T-helper 17 cell (primary cell): ENCODE measurements at places on chromosomes 4 and X.

DNA sequence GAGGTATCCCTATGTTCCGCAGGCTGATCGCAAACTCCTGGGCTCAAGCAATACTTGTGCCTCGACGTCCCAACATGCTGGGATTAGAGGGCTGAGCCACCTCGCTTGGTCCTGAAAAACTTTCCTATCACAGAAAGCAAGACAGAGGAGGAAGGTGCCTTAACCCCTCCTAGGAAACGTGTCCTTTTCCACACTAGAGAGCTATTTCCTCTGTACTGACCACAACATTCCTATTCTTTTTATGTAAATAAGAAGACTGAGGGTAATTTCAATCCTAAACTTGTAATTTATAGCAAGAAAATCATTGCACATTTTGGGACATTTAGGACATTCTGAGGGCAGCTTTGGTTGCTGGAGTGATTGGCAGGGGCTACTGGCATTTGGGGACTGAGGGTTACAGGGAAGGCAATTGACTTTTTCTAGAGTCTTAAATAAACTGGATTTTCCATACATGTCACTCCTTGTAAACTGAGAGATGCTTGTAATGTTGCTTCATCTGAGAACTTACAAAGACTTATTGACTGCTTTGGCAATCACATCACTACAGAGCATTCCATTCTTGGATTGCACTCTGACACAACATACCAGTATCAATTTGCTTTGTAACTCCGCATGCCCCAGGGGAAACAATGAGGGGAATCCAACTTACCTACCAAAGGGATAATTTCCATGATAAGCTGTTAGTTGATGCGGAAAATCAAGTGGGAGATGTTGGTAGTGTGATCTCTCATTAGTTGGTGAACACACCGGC, 15.6 kb downstream of the XAGE3 start:
- no peak for DNase-seq

DNA sequence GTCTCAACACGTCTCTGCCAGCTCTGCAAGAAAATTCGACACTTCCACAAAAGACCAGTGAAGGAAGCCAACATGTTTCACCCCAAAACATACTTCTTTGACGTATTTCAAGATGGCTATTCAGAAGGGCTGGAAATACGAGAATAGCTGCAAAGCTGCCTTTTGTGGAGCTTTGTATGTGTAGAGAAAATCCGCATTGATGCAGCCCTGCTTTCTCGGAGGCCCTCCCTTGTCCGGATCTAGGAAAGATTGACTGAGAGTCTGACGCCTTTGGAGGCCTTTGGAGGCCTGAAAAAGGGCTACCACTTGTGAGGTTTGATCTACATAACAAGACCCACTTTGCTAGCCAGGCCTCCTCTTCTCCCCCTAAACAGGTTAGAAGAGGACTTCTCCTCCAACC, 12.2 kb downstream of the SAT1 start:
- no peak for DNase-seq

- DNase-seq = no peak
Observed at GRCh38 chr4:184722798-184723197, 11.1 kb downstream of the CENPU start.

GRCh38 chr4:5124876-5125275, 73.6 kb downstream of the STK32B start:
- DNase-seq = no peak

DNA sequence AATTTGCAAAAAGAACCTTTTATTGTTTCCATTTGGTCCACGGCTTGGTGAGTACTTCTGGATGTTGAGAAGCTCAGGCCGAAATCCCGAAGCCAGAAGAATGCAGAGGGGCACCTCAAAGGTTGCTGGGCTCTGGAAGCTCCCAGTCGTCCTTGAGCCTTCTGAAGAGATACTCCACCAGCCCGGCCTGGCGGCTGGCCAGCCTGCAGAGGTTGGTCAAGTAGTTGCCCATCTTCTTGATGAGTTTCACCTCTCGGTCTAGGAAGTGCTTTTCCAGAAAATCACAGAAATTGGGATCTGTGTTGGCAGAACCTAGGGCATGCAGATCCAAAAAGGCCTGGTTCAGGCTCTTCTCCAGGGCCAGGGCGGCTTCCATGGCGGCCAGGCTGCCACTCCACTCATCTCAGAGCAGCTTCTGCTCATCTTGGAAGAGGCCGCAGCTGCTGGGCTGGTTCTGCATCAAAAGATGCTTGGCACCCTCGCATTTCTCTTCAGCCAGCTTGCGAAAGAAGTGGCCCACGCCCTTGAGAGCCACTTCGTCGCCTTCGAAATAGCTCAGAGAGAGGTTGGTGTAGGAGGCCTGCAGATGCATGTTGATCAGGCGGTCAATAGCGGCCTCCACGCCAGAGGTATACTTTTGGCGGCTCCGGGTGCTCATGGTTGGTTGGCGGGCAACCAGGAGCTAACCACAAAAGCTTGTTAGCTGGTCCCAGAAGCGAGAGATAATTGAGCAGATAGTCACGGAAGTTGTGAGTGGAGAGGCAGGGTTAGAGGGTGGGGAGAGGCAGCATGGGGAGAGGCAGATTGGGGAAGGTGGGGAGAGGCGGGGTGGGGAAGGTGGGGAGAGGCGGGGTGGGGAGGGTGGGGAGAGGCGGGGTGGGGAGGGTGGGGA, 76.5 kb upstream of the TSPAN7 start:
- no peak for DNase-seq

- DNase-seq = no peak
Observed at GRCh38 chr4:6231663-6232165, 31.4 kb upstream of the JAKMIP1 start.

- no peak for DNase-seq
Observed at GRCh38 chr4:88965053-88965452, 91.9 kb downstream of the FAM13A start.

DNA sequence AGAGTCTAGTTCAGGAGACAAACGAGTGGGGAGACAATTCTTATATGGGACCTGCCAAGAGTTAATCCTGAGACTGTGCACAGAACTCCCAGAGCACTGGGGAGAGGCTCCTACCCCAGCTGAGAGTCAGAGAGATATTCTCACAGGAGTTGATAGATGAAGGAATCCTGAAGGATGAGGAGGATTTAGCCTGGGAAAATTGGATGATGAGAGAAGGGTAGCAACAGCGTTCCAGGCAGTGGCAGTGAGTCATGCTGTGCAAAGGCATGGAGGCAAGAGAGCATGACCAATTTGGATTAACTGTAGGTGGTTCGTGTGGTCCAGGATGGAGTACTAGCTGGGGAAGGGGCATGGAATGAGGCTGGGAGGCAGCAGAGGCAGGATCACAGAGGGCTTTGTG, 318.6 kb downstream of the LDB2 start:
- DNase-seq = no peak

- no peak for DNase-seq
Observed at GRCh38 chr4:78659264-78659663, 107.7 kb downstream of the ANXA3 start.

DNA sequence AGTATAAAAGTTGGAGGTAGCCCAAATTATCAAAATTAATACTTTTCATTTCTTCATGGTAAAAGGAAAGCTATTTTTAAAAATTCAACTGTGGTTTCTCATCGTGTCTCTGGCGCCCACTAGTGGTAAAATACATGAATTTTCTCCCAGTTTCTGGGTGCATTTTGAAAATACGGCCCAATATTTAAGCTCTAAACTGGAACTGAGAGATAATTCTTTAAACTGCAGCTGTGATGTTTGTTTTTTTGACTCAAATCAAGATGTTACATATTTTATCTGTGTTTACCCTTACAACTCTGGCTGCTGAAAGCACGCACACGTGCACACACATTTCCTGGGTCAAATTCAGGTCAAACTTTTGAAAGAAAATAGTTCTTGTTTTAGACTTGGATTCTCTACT, 123.9 kb upstream of the ACSL4 start:
- no peak for DNase-seq

DNA sequence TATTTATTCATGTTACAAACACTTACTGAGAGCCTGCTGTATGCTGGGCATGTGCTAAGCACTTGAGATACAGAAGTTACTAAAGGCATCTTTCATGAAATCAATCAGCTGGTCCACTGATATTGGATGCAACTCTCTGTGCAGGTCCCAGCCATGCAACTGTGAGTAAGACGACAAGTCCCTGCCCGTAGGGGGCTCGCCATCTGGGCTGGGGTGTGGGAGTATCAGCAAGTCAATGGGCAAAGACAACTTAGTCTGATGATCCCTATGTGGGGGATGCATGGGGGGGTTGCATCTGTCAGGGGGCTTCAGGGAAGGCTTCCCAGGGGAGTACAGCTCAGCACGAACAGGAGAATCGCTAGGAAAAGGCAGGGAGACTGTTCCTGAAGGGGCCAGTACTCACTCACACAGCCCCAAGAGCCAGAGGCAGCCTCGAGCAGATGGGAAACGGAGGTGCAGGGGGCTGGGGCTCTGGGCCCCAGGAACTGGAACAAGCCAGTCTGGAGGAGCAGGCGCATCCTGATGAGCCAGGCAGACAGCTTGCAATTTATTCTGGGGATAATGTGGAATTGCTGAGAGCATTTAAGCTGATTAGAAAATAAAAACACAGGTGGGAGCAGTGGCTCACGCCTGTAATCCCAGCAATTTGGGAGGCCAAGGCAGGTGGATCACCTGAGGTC, 40.2 kb downstream of the CRMP1 start:
- no peak for DNase-seq
